Ureter (tissue), 1 donor: ENCODE measurements at places on chromosomes 7 and 10. TPM values are rescaled to one million over a fixed set of nuclear protein-coding genes. Genes with fewer than 3 reads are reported as not detected.

DNA sequence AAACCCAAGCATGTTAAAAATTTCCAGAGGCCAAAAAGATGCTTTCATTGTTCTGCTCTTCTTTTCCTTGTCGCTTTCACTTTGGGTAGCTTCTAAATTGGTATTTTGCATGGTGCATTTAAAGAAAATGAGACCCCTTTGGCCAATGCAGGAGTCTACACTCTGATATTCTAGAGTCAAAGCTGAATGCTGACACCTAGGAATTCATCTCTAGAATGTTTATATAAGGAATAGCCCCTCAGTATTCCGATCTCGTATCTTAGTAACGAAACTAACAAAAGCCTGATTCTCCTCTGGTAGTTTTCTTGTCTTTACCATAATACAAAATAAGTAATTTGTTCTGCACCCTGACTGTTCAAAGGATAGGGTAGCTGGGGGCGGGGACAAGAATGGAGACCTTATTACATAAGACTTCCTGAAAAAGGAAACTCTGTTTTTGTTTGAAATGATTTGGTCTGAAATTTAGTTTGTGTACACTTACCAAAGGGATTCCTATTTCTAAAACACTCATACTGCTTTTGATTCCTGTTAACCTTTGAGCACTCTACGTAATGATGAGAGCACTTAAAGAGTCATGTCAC, 17.1 kb downstream of the IKZF1 start:
- DNase-seq: no peak

- DNase-seq: no peak
Measured at GRCh38 chr7:122300211-122300932, 4.2 kb downstream of the FEZF1 start.

DNA sequence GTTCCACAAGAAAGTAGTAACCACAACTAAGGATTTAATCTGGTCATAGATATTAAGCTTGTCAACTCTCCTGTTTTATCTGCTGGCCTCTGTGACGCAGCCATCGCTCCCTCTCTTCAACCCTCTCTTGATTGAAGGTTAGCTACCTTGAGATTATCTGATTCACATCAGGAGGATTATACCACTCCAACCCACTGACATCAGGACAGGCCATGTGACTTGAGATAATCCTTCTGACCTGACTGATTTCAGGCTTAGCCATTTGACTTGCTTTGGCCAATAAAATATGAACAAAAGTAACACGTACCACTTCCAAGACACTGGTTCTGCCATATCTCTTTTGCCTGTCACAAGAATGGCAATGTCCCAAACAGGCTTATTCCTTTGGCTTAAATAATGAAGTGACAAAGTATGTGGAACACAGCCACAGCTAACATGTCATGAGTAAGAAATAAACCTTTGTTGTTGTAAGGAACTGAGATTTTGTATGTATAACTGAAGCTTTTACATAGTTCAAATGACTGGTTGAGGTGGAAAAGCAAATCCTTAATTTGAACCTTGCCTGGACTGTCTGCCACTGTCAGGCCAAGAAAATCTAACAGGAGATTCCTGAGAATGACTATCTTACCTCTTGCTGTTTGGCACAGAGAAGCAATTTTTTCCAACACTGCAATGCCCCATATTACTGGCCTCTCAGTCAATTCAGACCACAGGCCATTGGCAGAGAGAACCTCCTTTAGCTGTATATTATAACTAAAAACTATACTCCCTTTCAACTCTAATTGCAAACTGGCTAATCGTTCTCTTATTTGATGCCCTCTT, 13.9 kb downstream of the ZNF438 start:
- DNase-seq: no peak

GRCh38 chr10:86284355-86285105, 82.1 kb downstream of the GRID1 start:
- peak; percentile 20 for DNase-seq

Gene PLCE1
- 59.2 TPM for total RNA-seq
